ENCODE measurements at places on chromosomes 11 and 22. TPM values are rescaled to one million over a fixed set of nuclear protein-coding genes. Genes with fewer than 3 reads are reported as not detected.

Gene OR5B21
- total RNA-seq: not detected

DNA sequence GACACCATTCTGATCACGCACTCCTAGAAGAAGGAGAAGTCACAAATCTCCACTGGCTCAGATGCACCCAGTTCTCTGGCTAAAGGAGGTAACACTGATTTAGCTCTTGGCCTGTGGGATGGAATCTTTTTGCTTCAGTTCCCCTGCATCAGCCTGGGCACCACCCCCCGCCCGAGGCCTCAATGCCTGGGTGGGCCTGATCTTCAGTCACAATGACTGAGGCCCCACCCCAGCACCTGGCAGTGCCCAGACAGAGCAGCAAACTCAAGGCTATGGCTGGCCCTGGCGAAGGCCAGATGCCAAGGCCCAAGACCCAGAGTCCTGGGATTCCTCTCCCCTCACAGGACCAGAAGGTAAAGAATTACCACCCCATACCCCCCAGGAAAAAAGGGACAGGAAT is 5.0 kb downstream of the CYB561A3 start:
- H3K4me3 ChIP-seq: no peak overlapping the region
- peaks cover 9% of the 10 kb centered on the region for H3K4me1 ChIP-seq
- DNase-seq: no peak
- H3K36me3 ChIP-seq: no peaks in the 10 kb centered on the region
- H3K27ac ChIP-seq: no peak overlapping the region

- no peak for DNase-seq
- H3K36me3 ChIP-seq: no peaks in the 10 kb centered on the region
- no peak overlapping the region for H3K27ac ChIP-seq
- H3K4me3 ChIP-seq: no peak overlapping the region
- no peaks in the 10 kb centered on the region for H3K27me3 ChIP-seq
Measured at GRCh38 chr11:491358-491757, 15.7 kb downstream of the RNH1 start.

GRCh38 chr22:44549701-44550100 is 51.7 kb upstream of the RTL6 start:
- no peak for DNase-seq
- H3K4me1 ChIP-seq: peaks cover 5% of the 10 kb centered on the region

Gene PGA3
- total RNA-seq: not detected

GRCh38 chr11:64153812-64154211 is 12.1 kb downstream of the MACROD1 start:
- H3K4me1 ChIP-seq: peaks cover 10% of the 10 kb centered on the region
- H3K27ac ChIP-seq: peak overlapping the region; percentile 48
- DNase-seq: no peak
- no peaks in the 10 kb centered on the region for H3K36me3 ChIP-seq

GRCh38 chr11:47981667-47982404 is 1.5 kb downstream of the PTPRJ start:
- H3K27me3 ChIP-seq: no peaks in the 10 kb centered on the region
- no peaks in the 10 kb centered on the region for H3K36me3 ChIP-seq
- H3K4me3 ChIP-seq: peak overlapping the region; percentile 96
- DNase-seq: no peak

Gene TREH
- total RNA-seq: not detected

GRCh38 chr11:64582885-64583284 is 8.1 kb upstream of the SLC22A12 start:
- DNase-seq: no peak
- no peak overlapping the region for H3K4me3 ChIP-seq
- no peaks in the 10 kb centered on the region for H3K4me1 ChIP-seq
- no peaks in the 10 kb centered on the region for H3K27me3 ChIP-seq
- H3K27ac ChIP-seq: no peak overlapping the region

- no peak for DNase-seq
- no peaks in the 10 kb centered on the region for H3K4me1 ChIP-seq
- no peaks in the 10 kb centered on the region for H3K36me3 ChIP-seq
Measured at GRCh38 chr22:23380230-23380573, 199.9 kb downstream of the IGLL1 start.

Gene E2F8
- 5.2 TPM for total RNA-seq

DNA sequence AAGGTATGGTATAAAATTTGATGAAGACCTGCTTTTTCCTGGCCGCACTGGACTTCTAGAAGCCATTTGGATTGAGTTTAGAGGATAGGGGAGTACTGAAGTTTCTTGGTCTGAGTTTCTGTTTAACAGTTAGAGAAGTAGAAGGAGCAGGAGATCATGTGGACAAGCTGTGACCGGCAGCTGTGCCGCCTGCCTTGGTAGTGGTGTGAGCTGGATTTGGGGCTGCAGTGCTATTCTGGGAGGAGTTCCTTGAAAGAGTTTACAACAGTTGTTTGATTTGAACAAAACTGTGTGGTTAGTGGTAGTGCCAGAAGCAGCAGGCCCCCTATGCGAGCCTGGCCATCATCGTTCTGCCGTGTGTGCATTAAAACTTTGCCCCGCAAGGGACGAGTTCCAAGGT is 105.2 kb downstream of the PDHX start:
- H3K4me1 ChIP-seq: no peaks in the 10 kb centered on the region
- DNase-seq: no peak
- H3K27ac ChIP-seq: no peak overlapping the region
- H3K27me3 ChIP-seq: no peaks in the 10 kb centered on the region

DNA sequence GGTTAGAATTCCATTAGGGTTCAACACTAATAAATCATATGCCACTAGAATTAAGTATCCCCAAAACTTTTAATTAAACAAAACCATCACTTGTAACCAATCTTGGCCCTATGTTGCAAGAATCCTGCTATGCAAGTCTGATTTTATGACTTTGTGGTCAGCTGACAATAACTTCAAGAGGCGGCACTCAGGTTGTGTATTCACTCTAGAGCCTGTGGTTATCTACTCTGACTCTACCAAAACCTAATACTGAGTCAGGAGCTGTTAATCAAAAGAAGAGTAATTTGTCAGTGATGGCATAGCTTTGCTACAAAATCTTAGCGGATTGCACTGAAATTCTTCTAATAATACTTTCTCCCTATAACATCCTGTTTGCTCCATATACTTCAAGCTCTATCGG is 253.7 kb downstream of the AASDHPPT start:
- DNase-seq: no peak
- H3K36me3 ChIP-seq: no peaks in the 10 kb centered on the region
- H3K4me1 ChIP-seq: no peaks in the 10 kb centered on the region
- no peaks in the 10 kb centered on the region for H3K27me3 ChIP-seq
- H3K27ac ChIP-seq: no peak overlapping the region

DNA sequence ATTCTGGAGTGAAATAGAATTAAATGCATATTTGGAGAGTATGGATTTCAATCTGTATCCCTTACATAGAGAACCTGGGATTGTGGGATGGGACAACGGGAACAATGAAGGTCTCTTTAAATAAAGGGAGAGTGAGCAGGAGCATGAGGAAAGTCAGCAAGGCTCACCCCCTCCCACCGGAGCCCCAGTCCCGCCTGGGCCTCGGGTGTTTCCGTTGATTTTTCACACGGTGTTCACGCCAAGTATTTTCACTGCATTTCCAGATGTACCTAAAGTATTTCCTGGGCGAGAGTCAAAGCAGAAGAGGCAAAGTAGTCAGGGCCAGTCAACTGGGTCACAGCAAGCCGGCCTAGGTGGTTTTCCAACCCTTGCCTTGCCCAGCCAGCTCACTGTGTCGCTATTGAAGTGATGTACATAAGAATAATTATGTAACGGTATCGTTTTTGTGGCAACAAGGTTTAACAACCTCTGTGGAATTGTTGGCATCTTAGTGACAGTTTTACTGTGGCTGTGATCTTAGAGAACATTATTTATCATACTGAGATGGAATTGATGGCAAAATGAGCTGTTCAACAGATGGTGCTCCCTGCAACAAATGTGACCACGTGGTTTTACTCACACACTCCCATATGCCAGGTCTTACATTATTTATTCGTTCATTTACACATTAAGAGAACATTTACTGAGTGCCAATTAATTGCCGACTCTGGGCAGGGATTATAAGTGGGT is 177.3 kb downstream of the ADAMTS15 start:
- H3K4me1 ChIP-seq: peaks cover 5% of the 10 kb centered on the region
- H3K27ac ChIP-seq: no peak overlapping the region
- H3K4me3 ChIP-seq: no peak overlapping the region
- H3K36me3 ChIP-seq: no peaks in the 10 kb centered on the region
- H3K27me3 ChIP-seq: no peaks in the 10 kb centered on the region
- no peak for DNase-seq

DNA sequence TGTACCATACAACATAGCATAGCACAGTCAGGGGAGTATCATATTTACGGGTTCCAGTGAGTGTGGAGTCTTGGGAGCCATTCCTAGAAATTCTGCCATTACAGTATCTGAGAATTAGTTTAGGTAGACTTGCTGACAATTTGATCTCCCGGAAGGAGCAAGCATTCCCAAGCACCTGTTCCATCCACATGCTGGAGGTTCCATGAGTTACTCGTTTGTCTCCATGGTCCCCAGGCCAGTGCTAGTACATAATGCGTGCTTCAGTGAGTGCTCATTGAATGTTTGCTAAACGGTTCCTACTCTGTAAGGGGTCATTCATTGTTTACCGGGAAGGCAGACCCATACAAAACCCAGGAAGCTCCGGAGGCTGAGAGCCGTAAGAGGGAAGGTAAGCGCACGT is 27.4 kb upstream of the MYOD1 start:
- peaks cover 81% of the 10 kb centered on the region for H3K27me3 ChIP-seq
- H3K4me3 ChIP-seq: no peak overlapping the region
- no peaks in the 10 kb centered on the region for H3K36me3 ChIP-seq
- H3K4me1 ChIP-seq: no peaks in the 10 kb centered on the region
- no peak overlapping the region for H3K27ac ChIP-seq

GRCh38 chr22:37967147-37967546 is 13.6 kb downstream of the POLR2F start:
- H3K27ac ChIP-seq: no peak overlapping the region
- peaks cover 8% of the 10 kb centered on the region for H3K36me3 ChIP-seq
- no peak overlapping the region for H3K4me3 ChIP-seq
- H3K27me3 ChIP-seq: no peaks in the 10 kb centered on the region

Gene ROBO4
- 2.4 TPM for total RNA-seq

Gene OR51E2
- total RNA-seq: not detected

Gene TBCEL
- 24.3 TPM for total RNA-seq

Gene FEN1
- 13.5 TPM for total RNA-seq

Gene LRRC4C
- total RNA-seq: 2.2 TPM

Gene OR8D4
- total RNA-seq: not detected

Gene APOA4
- total RNA-seq: 0.86 TPM

Gene NUMA1
- total RNA-seq: 417 TPM

GRCh38 chr11:76597533-76598425 is 72.8 kb downstream of the LRRC32 start:
- no peak overlapping the region for H3K27ac ChIP-seq
- H3K27me3 ChIP-seq: no peaks in the 10 kb centered on the region
- H3K36me3 ChIP-seq: no peaks in the 10 kb centered on the region
- peaks cover 15% of the 10 kb centered on the region for H3K4me1 ChIP-seq
- no peak overlapping the region for H3K4me3 ChIP-seq

DNA sequence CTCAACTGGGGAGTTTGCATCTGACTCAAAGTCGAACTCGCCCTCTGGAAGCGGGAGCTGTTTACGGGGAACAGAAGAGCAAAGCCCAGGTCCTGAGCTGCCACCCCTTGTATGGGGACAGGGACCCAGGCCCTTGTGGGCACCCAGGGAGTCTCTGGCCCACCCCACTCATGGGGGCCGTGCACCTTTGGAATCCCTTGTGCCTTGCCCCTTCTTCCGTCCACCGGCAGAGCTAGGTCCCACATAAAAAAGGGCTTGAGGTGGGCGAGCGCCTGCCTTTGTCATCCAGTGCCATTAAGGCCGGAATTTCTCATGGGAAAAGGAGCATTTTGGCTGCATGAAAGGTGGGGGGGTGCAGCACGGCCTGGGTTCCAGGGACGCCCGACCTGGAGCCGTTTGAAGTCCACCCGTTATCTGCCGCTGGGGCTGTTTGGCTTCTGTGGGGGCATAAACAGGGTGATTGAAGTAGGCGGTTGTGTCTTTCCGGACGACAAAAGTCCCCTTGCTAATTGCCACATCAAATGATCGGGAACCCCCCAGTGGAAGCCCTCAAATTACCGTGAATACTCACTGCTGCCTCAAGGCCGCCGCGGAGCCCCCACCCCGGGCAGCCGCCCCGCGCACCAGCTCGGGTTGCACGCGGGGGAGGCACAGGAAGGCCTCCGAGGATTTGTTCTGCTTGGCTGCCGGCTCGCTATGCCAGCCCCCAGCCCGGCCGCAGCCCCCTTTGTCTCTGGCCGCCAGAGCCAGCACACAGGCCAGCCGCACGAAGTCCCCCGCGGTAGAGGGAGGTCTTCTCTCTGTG is 49.0 kb upstream of the FGF3 start:
- H3K4me1 ChIP-seq: no peaks in the 10 kb centered on the region
- H3K36me3 ChIP-seq: no peaks in the 10 kb centered on the region
- H3K4me3 ChIP-seq: no peak overlapping the region
- no peaks in the 10 kb centered on the region for H3K27me3 ChIP-seq

DNA sequence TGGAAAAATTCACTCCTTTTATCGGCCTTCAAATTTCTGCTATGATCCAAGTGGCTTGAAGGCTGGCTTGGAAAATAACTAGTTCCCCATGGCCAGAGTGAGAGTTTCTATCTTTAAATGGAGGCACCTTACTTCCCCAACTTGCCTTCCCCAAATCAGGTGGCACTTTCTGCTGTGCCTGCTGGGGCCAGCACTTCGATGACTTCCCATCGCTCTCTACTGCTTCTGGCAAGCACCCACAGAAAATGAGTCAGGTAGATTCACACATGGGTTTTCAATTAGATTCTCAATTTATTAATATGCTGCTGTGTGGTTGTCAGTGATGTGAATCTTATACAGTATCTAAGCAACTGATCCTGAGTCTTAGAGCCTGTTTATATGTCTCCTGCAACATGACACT is 398.8 kb upstream of the RAG2 start:
- H3K27me3 ChIP-seq: no peaks in the 10 kb centered on the region
- no peak overlapping the region for H3K27ac ChIP-seq
- H3K4me1 ChIP-seq: no peaks in the 10 kb centered on the region

DNA sequence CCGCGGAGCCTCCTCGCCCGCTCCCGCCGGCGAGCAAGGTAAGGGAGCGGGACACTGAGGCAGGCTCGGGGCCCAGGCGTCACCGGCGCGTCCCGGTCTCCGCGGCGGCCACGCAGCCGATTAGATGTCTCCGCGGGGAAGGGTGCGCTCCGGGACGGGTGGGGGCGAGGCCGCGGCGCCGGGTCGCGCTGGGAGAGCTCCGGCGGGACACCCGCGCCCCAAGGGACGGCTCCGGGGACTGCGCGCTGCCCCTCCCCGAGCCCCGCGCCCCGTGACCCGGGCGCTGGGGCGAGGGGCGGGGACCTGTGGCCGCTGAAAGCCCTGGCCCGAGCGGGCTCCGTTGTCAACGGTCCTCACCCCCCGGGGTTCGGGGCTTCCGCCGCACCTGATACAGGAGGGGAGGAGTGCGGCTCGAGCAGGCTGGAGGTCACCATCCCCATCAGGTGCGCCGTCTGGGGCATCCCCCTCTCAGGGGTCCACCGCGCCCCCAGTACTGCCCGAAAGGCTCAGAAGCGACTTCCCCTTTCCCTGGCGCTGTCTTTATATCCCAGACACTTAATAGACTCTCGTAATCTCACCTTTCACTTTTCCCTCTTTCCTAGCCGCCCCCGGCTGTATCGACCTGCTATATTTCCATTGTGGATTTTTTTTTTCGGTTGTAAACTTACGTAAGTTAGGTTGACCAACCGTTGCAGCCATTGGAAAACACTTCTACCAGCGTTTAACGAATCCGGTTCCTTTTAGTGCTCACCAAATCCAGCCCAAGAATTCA is 573 bp downstream of the PPFIA1 start:
- H3K4me3 ChIP-seq: peak overlapping the region; percentile 93
- peaks cover 4% of the 10 kb centered on the region for H3K4me1 ChIP-seq

GRCh38 chr11:131894615-131895544 is 524.5 kb downstream of the NTM start:
- no peaks in the 10 kb centered on the region for H3K36me3 ChIP-seq
- no peak overlapping the region for H3K4me3 ChIP-seq
- H3K4me1 ChIP-seq: peaks cover 9% of the 10 kb centered on the region
- H3K27ac ChIP-seq: no peak overlapping the region
- H3K27me3 ChIP-seq: no peaks in the 10 kb centered on the region

All from cardiac muscle cell (in vitro differentiated cells and primary cell).